ENCODE measurements at places on chromosomes 4 and X. TPM values are rescaled to one million over a fixed set of nuclear protein-coding genes. Genes with fewer than 3 reads are reported as not detected.

The NRK gene
- not detected for total RNA-seq

The ARFIP1 gene
- total RNA-seq, result 12.1 TPM

The KIF4A gene
- 31.0 TPM for total RNA-seq

The IL1RAPL2 gene
- not detected for total RNA-seq

The F8A2 gene
- not detected for total RNA-seq

The MAGEB10 gene
- not detected for total RNA-seq

The GNRHR gene
- not detected for total RNA-seq

The GRID2 gene
- not detected for total RNA-seq
